Left renal cortex interstitium (tissue), 4 donors: ENCODE measurements at places on chromosomes 16 and 17. TPM values are rescaled to one million over a fixed set of nuclear protein-coding genes. Genes with fewer than 3 reads are reported as not detected.

ESRP2 gene
- 29.0 TPM for polyA plus RNA-seq

ABCC11 gene
- 0.27 TPM for polyA plus RNA-seq

CLEC19A gene
- 0.24 TPM for polyA plus RNA-seq

DNA sequence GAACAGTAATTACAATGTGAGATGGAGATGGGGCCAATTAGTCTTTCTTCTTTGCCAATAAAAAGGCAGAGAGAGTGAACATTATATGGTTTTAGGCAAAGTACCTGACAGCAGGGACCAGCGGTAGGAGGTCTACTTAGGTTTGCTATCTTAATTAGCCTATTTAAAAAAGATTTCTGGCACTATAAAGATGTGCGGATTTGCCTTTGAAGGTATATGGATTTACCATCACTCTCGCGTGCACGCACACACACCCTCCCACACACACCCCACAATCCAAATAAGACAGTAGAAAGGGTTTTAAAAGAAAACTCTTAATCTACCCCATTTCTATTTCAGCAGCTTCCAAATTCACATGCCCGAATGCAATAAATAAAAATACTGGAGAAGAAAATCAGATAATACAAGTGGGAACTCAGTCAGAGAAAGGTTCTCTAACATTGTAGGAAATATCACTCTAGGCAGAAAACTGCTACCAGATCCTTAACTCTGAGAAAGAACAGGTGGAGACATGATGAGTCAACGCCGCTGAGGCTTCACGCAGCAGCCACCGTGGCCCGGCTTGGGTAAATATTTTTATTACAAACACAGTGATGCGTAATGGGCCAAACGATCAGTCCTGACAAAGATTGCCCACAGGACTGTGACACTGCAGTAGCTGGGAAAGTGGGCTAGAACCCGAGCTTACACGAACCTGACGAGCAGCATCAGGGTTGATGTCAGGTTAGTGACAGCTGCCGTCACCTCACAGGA is 66.6 kb upstream of the AXIN2 start:
- no peak for DNase-seq

DNA sequence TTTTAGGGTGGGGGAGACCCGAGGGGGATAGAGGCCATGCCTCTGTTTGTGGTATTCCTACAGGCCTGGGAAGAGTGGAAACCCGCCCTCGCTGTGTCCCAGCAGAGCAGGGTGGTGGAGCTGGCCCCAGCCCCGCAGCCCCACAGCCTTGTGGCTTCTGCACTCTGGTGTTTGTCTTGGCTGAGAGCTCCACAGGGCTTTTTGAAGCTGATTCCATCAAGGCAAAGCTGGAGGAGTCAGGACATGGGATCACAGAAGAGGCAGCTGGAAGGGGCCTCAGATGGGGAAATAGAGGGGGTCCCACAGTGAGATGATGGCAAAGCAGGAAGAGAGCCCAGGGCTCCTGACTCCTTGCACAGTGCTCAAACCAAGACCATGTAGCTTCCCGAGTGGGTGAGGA is 5.0 kb upstream of the WFIKKN2 start:
- DNase-seq, result peak; percentile 63

DNA sequence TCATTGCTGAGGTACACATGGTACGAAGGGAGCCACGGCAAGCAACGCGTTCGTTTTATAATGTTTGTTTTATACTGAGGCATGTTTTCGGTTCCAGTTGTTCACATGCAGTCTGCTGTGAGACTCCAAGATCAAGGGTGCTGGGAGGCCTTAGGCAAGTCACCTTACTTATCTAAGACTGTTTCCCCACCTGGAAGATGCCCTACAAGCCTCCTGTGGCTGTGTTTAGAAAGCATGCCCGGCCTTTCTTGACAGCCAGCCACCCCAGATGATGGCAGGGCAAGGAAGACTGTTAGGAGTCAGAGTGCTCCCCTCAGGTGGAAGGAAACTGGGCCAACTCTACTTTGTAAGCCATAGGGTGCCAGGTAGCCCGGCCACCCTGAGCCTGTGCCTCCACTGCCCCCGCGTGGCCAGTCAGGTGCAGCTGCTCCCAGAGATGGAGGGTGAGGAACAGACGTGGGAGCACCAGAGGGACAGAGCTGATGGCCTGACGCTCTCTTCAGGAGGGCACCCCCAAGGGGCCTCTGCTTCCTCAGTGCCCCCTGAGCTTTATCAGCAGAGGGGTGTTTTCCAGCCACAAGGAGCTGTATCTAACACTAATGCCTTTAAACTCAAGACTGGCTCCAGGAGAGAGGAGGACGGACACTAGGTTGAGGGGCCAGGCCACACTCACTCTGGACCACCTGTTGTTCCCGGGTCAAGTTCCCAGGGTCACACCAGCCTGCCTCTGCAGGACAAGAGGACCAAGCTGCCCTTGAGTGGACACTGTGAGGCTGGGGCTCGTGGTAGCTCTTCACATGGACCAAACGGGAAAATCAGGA is 5.4 kb downstream of the NAT9 start:
- no peak for DNase-seq

DNA sequence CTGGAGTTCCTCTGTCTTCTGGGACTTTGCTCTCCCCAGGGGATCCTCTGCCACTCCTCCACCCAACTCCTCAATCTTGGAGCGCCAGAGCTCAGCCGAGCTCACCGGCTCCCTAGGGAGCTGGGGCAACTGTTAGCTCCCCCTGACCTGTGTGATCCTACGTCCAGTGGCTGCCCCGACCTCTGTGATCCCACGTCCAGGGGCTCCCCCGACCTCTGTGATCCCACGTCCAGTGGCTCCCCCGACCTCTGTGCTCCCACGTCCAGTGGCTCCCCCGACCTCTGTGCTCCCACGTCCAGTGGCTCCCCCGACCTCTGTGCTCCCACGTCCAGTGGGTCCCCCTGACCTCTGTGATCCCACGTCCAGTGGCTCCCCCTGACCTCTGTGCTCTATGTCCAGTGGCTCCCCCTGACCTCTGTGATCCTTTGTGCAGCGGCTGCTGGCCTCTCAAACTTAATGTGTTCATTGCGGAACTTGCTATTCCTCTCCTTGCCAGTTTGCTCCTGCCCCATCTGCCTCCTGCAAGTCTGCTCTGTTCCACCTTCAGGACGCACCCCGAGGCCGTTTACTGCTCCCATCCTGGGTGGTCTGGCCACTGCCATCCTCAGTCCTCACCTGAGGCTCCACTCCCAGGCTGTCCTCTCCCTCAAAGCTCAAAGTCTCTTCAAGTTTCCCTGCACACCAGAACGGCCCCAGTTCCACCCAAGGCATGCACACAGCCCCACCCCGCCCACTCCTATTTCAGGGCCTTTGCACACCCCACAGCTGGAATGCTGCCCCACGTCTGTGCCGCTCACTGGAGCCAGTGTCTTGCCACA is 2.8 kb downstream of the VPS9D1 start:
- DNase-seq, result no peak
